ENCODE measurements at places on chromosomes 1 and 21. TPM values are rescaled to one million over a fixed set of nuclear protein-coding genes. Genes with fewer than 3 reads are reported as not detected.

Gene NBPF4
- total RNA-seq = not detected

Gene C1orf226
- 2.2 TPM for total RNA-seq

Gene SYNJ1
- 19.7 TPM for total RNA-seq

Gene RYR2
- 23.8 TPM for total RNA-seq

Gene GLIS1
- total RNA-seq = not detected

Gene VWA5B1
- under 0.01 TPM for total RNA-seq

Gene VANGL2
- 19.4 TPM for total RNA-seq

Gene L1TD1
- total RNA-seq = under 0.01 TPM

Gene SLC44A5
- total RNA-seq = 141 TPM

Gene SPRR2E
- total RNA-seq = not detected

Gene CFAP141
- total RNA-seq = not detected

Gene ADORA3
- 0.74 TPM for total RNA-seq

Gene CLEC20A
- total RNA-seq = not detected

Gene FMO2
- total RNA-seq = 0.25 TPM

Gene VANGL1
- 3.4 TPM for total RNA-seq

Gene ESRRG
- 7.1 TPM for total RNA-seq

Gene EVA1C
- total RNA-seq = 1.5 TPM

Gene SLC30A2
- total RNA-seq = not detected

Gene CD101
- 1.2 TPM for total RNA-seq

Gene DOP1B
- 52.6 TPM for total RNA-seq

Gene LCE1F
- not detected for total RNA-seq

Gene PLA2G2D
- not detected for total RNA-seq

Gene TEX38
- total RNA-seq = not detected

Gene GRHL3
- total RNA-seq = under 0.01 TPM

Gene FCRLB
- 0.74 TPM for total RNA-seq

Gene ZNF124
- 193 TPM for total RNA-seq

Gene SMPDL3B
- 0.25 TPM for total RNA-seq

Gene SERINC2
- 0.49 TPM for total RNA-seq

Gene SNAPIN
- 32.2 TPM for total RNA-seq

Gene ZSCAN20
- 6.9 TPM for total RNA-seq

Gene LYST
- 67.9 TPM for total RNA-seq

Gene SEC16B
- total RNA-seq = 2.5 TPM

Gene DLGAP3
- 5.9 TPM for total RNA-seq

Gene PLCH2
- 9.1 TPM for total RNA-seq

Gene HES3
- total RNA-seq = not detected

Gene DDX20
- 17.0 TPM for total RNA-seq

Gene SHISAL2A
- total RNA-seq = not detected

Gene EIF3I
- 56.1 TPM for total RNA-seq

Gene RGS2
- 23.1 TPM for total RNA-seq

Gene FOXO6
- 13.0 TPM for total RNA-seq

Gene SLC25A34
- 0.49 TPM for total RNA-seq

Measured in temporal lobe (tissue), 4 donors.